Neuronal stem cell (in vitro differentiated cells): ENCODE measurements at places on chromosomes 7 and 10.

DNA sequence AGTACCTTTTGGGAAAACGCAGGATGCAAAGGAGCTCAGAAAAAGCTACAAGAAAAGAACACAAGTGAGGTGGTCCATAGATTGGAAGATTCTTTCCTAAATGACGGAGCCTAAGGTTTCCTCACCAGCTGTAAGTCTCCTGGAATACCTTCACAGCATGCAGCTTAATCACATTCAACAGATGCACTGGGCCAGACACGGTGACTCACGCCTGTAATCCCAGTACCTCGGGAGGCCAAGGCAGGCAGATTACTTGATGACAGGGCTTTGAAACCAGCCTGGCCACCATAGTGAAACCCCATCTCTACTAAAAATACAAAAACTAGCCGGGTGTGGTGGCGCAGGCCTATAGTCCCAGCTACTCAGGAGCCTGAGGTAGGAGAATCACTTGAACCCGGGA is 228.7 kb downstream of the FRMD4A start:
- H3K36me3 ChIP-seq: no peaks in the 10 kb centered on the region
- no peak overlapping the region for H3K27ac ChIP-seq
- H3K4me1 ChIP-seq: no peaks in the 10 kb centered on the region
- no peak overlapping the region for H3K4me3 ChIP-seq
- no peaks in the 10 kb centered on the region for H3K27me3 ChIP-seq
- DNase-seq: no peak

DNA sequence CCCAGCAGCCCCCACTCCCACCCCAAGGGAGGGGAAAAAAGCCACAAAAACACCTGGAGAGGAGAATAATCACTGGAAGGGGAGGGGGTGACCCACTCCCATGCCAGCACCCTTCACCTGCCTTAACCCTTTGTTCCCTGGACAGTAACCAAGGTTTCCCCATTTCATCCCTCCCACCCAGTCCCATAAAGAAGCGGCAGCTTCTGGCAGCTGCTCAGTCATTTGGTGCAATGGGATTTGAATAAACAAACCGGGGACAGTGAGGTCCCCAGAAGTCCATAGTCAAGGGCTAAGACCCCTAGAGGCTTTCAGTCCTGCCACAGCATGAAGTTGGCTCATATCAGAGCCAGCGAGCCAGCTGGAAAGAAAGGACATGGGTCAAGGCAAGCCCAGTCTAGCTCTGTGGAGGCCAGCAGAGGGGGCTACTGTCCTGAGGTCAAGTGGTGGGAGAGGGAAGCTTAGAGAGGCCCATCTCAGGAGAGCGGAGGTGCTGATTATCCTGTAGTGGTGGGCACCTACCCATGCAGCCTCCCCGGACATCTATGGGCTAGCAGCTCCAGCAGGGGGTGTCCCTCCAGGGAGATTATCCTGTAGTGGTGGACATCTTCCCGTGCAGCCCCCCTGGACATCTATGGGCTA is 58.9 kb upstream of the LBX1 start:
- H3K27me3 ChIP-seq: peaks cover 80% of the 10 kb centered on the region
- H3K36me3 ChIP-seq: no peaks in the 10 kb centered on the region
- no peak overlapping the region for H3K27ac ChIP-seq
- DNase-seq: no peak
- H3K4me1 ChIP-seq: peaks cover 41% of the 10 kb centered on the region
- H3K4me3 ChIP-seq: no peak overlapping the region

- no peaks in the 10 kb centered on the region for H3K36me3 ChIP-seq
- peak overlapping the region; percentile 36 for H3K4me3 ChIP-seq
- H3K27ac ChIP-seq: no peak overlapping the region
- DNase-seq: no peak
- H3K4me1 ChIP-seq: peaks cover 2% of the 10 kb centered on the region
These were observed 30.7 kb downstream of the BTBD16 start for GRCh38 chr10:122301811-122302115.

- no peak for DNase-seq
- no peaks in the 10 kb centered on the region for H3K36me3 ChIP-seq
- no peaks in the 10 kb centered on the region for H3K27me3 ChIP-seq
- no peak overlapping the region for H3K27ac ChIP-seq
These were observed 127.5 kb upstream of the PLXNA4 start for GRCh38 chr7:132703742-132704141.

DNA sequence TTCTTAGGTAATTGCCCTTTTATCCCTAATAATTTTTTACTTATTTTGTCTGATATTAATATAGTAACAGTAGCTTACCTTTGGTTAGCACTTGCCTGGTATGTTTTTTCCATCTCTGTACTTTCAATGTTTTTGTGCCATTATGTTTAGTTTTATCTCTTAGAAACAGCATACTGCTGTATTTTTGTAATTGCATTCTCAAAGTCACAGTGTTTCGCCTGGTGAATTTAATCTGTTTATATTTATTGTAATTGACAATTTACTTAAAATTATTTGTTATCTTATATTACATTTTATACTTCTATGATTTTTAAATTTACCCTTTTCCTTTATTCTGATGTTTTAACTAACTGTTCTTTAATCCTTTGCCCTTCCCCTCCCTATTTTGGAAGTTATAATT is 166.4 kb downstream of the RELN start:
- H3K27me3 ChIP-seq: no peaks in the 10 kb centered on the region
- H3K4me3 ChIP-seq: no peak overlapping the region
- H3K36me3 ChIP-seq: no peaks in the 10 kb centered on the region
- no peaks in the 10 kb centered on the region for H3K4me1 ChIP-seq
- DNase-seq: no peak
- H3K27ac ChIP-seq: no peak overlapping the region
